ENCODE measurements at places on chromosomes 1 and 21.

DNA sequence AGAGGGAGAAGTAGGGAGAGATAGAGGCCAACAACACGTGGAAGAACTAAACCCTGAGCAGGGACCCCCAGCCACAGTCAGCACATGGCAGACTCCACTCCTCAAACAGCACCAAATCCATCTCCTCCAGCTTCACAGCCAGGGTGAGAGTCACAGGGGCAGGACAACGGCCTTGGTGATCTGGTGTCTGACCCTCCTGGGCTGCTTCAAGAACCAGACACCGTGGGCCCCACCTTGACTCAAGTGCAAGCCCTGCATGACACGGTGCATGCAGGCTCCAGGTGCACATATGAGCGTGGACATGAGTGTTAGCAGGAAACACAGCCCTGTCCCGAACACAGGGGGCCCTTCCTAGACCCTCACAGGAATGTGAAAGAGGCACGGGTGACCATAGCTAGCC, 21.9 kb downstream of the S100A7 start:
- no peak for DNase-seq

- no peak for DNase-seq
Measured at GRCh38 chr1:7516341-7516740, 254.8 kb upstream of the VAMP3 start.

DNA sequence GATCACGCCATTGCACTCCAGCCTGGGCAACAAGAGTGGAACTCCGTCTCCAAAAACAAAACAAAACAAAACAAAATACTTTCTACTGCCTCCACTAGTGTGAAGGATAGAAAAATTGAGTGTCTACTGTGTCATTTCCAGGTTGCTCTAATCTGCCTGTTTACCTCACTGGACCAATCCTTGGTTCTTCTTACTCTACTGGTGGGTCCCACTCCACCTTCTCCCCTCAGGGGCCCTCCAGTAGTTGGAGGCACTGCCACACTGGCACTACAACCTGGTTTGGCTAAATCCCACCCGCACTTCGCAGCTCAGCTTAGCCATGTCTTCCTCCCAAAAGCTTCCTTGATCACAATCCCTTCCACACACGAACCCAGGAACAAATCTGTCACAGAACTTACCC, 2.7 kb downstream of the TAF5L start:
- no peak for DNase-seq

- no peak for DNase-seq
Measured at GRCh38 chr1:52112489-52112888, 29.4 kb upstream of the ZFYVE9 start.

GRCh38 chr1:63063367-63063766, 259.0 kb upstream of the FOXD3 start:
- no peak for DNase-seq

DNA sequence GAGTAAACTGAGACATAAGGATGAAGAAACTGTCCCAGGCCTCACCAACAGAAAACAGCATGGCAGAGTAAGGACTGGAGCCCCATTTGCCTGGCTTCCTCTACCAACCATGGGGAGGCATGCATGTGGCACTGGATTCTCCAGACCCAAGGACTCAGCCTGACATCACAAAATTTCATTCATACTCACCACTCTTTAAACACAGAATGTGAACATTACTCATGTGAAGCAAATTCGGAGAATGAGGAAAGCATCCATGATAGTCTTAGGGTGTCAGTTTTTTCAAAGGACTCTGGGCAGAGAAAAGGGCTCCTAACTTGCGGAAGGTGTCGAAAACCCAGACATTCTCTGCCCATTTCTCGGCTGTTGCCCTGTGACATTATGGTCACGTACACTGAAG, 83.9 kb downstream of the PCNX2 start:
- DNase-seq = no peak

DNA sequence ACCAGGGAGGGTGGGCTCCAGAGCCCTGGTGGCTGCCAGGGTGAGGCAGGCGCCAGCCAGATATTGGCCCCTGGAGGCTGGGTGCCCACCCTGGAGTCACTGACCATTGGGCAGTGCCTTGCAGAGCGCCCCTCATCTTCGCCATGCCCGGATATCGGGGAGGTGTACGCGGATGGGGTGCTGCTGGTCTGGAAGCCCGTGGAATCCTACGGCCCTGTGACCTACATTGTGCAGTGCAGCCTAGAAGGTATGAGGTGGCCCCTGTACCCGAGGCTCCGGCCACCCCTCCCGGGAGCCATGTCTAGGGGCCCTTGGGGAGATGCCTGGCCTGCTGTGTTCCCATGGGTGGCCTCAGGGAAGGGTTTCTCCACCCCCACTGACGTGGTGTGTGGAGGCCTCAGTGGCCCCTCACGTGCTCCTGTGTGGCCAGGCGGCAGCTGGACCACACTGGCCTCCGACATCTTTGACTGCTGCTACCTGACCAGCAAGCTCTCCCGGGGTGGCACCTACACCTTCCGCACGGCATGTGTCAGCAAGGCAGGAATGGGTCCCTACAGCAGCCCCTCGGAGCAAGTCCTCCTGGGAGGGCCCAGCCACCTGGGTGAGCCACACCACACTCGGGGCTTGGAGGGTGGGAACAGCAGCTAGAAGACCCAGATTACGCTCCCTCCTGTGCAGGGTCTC, 30.9 kb downstream of the TRIM11 start:
- no peak for DNase-seq

GRCh38 chr21:34589511-34590282, 25.2 kb downstream of the RCAN1 start:
- no peak for DNase-seq

DNA sequence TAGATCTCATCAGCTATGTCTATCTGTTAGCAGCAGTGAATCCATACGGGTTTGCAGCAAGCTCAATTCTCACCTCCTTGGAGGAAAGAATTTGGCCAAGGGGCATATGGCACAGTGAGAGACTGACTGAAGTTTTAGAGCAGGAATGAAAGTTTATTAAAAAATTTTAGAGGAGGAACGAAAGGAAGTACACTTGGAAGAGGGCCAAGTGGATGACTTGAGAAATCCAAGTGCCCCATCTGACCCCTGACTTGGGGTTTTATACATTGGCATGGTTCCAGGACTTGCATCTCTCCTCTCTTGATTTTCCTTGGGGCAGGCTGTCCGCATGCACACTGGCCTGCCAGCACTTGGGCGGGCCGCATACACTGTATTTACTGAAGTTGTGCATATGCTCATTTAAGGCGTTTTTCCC, 9.2 kb upstream of the OSBPL9 start:
- peak; percentile 63 for DNase-seq

- DNase-seq = no peak
Measured at GRCh38 chr1:183932412-183932811, 105.1 kb downstream of the COLGALT2 start.

- no peak for DNase-seq
Measured at GRCh38 chr1:178808529-178808928, 62.3 kb downstream of the ANGPTL1 start.

DNA sequence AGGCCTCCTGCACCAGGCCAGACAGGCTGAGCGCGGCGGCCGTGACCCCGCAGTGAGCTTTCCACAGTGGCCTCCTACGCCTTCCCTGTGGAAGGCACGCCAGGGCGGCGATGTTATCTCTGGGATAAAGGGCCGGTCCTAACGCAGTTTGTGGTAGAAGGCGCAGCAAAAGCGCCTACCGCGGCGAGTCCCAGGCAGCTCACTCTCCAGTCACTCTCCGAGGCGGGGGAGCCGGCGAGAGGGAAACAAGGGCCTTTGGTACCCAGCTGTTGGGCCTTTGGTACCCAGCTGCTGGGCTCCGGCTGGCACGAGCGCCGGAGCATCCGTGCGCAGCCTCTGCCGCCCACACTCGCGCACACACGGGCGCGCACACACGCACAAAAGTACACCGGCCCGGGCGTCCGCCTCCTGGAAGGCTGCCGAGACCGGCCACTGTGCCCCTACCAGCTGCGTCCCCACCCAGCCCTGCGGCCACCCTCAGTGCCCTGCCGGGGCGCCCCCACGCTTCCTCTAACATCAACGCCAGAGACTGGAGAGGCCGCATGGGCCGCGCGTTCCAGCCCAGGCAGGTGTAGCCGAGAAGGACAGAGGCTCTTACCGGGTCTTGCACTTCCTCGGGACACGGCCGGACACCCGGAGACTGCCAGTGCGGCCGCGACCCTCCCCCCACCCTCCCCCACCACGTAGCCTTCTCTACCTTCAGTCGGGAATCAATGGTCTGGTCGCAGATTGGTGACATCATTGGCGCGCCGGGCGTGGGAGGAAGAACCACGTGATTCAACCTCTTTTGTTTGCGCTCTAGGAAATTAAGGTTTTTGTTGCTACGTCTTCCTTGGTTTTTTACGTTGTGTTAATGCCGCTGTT, 19.5 kb upstream of the ADAR start:
- peak; percentile 91 for DNase-seq

DNA sequence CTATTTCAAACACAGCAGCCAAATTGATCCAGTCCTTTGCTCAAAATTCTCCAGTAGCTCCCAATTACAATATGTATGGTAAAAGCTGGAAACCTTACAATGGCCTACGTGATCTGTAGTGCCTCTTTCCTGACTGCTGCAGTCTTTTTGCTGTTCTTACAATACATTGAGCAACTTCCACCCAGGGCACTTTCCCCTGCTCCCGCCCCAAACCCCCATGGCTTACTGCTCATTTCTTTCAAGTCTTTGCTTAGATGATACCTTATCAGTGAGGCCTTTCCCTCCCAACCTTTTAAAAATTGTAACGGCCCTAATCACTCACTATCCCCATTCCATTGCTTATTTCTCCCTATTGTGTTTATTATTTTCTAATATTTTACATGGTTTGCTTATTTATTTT, 43.9 kb upstream of the APOBEC4 start:
- no peak for DNase-seq

DNA sequence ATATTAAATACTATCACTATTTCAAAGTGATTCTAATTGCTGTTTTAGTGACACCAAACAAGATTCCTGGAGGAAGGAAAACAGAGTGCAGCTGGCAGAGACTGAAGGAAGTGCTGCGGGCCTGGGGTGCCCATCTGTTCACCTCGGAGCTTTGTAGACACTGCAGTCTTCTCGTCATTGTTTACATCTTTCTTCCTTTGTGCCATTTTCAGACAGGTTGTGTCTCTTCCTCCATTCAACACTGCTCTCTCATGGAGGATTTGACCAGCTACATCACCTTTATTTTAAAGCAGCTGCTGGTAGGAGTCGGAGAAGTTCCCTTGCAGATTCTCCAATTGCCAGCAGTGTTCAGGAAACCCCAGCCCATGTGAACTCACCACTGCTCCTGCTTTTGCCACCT, 37.3 kb downstream of the ABCA4 start:
- no peak for DNase-seq

DNA sequence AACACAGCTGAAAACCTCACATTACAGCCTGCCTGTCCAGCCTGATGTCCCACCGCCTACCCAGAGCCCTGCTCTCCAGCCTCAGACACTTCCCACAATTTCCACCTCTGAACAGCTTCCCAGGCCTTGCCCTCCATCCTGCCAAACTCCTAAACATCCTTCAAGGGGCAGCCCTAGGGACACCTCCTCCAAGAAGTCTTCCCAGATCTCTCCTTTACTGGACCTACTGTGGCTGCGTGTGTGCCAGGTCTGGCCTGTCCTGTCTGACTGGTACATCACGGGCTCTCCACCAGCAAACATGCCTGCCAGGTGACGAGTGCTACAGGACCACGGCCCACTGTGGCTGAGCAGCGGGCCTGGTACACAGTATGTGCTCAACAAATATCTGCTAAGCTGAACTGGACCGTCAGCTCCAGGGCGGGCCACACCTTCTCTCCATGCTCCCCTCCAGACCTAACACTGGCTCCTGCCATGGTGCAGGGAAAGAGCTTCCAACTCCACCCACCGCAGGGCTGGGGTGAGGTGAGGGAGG, 28.8 kb downstream of the CHD5 start:
- DNase-seq = no peak

GRCh38 chr1:94118013-94118412, 2.9 kb downstream of the ABCA4 start:
- no peak for DNase-seq

- no peak for DNase-seq
Measured at GRCh38 chr1:90067194-90067931, 72.5 kb downstream of the ZNF326 start.

DNA sequence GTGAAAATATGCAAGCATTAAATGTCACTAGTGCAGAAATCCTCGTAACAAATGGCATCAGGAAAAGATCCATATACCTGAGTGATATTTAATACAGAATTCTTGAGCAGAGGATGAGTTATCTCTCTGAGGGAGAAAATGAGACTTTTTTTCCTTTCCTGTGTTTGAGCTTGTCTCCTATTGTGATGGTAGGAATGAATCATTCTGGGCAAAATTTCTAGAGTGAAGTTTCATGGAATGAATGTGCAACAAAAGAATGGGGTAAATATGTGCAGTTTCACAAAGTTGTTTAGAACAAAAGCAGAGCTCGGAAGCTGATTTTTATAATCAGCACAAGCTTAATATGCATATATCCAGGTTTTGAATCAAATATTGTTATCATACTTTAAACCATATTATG, 4.6 kb downstream of the CTPS1 start:
- no peak for DNase-seq

DNA sequence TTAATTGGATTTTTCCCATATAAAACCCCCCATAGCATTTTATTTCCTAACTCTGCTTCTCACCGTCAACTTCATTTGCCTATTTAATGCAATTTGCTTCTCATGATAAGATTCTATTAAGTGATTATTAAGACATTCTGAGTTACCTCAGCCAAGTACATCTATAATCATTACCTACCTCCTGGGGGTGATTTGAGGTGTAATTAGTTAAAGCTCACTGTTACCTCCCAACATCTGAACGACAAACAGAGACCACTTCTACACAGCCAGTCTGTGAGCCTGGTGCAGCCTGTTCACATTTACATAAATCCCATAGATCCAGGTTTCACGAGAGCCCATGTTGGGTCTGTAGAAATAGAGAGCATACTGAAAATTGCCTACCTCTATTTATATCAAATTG, 65.7 kb upstream of the SSX2IP start:
- no peak for DNase-seq

DNA sequence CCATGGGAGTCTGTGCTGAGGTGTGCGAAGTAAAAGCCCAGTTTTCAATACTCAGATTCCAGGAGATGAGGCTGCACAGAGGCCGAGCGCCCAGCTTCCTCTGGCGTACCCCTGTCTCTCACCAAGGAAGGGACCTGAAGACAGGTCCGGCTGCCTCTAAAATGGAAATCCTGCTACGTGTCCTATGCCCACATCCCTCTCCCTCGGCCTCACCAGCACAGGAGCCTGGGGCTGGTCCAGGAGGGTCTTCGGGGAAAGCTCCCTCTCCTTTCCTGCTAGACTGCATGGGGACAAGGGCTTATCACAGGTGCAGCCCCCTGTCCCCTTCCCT, 392 bp downstream of the MRPL55 start:
- no peak for DNase-seq

GRCh38 chr1:96116731-96117130, 604.9 kb upstream of the PTBP2 start:
- no peak for DNase-seq

GRCh38 chr1:47440599-47441081, 2.8 kb downstream of the FOXD2 start:
- no peak for DNase-seq

DNA sequence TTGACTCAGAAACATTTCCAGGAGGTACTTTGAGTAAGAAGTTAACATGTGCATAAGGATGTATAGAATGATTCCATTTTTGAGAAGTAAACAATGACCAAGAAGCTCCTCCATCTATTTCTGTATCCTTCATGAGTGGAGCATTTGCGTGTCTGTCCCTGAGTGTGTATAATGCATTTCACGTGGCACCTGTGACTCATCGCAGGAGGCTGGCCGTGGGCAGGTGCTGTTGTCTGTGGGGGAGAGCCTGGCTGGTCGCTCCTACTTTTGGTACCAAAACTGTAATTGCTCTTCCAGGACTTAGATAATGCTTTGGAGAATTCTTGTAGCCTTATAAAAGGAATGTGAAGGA, 16.5 kb downstream of the SLC37A1 start:
- DNase-seq = no peak

- DNase-seq = no peak
Measured at GRCh38 chr21:43663033-43663432, 3.7 kb downstream of the RRP1B start.
